ENCODE measurements at places on chromosomes 6 and 20.

DNA sequence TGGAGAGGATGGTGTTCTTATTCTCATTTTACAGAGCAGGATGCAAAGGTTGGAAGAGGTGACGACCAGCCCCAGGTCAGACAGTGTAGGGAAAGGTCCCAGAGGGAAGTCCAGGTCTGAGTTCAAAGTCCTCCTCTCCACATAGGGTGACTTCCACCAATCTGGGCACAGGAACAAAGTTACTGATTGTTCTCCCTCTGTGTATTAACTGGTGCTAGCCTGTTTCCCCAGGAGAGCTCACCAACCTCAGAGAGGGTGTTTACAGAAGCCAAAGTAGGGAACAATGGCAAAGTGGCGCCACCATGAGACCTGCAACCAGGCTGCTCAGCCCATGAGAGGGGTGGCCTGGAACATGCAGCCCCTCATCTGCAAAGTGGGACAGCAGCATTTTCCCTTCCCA lies 16.8 kb upstream of the SIRPB1 start:
- no peak for DNase-seq

- DNase-seq = no peak
These were observed 38.0 kb downstream of the RCAN2 start for GRCh38 chr6:46453216-46453615.

DNA sequence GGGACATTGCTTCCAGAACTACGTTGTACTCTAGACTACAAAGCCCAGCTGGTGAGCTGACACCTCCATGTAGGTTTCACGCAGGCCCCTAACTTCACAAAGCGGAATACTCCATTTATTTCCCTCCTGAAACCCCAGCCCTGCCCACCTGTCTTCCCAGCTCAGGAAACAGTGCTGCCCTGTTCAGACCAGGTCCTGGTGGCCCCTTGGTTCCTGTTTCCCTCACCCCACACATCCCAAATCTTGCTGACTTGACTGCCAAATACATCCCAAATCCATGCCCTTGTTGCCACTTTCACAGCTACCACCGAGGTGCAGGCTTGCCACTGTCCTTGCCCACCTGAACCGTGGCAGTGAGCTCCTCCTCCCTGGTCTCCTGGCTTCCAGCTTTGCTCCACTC lies 113.1 kb upstream of the PTPN1 start:
- DNase-seq = no peak

DNA sequence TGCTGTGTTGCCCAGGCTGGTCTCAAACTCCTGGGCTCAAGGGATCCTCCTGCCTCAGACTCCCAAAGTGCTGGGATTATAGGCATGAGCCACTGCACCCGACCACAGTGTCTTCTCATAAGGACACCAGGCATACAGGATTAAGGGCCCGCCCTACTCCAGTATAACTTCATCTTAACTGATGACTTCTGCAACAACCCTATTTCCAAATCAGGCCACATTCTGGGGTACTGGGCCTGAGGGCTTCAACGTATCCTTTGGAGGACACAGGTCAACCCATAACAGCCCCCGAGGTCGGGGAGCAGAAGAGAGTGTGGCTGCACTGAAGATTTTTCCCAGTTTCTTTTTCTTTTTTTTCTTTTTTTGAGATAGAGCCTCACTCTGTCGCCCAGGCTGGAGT lies 39.7 kb downstream of the SUN5 start:
- DNase-seq = no peak

DNA sequence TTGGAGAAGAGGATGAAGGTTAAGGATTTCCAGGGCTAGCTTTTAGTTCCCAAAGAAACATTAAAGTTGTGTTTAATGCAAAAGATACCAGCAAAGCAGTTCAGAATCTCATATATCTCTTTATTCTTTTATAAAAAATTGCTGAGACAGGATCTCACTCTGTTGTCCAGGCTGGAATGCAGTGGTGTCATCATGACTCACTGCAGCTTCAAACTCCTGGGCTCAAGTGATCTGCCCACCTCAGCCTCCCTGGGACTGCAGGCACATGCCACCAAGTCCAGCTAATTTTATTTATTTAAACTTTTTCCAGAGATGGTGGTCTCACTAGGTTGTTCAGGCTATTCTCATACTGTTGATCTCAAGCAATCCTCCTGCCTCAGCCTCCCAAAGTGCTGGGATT lies 41.1 kb upstream of the CAP2 start:
- no peak for DNase-seq

- DNase-seq = no peak
These were observed 3.4 kb downstream of the UBE3D start for GRCh38 chr6:83062225-83062624.

GRCh38 chr6:33578588-33579011 lies 1.5 kb downstream of the BAK1 start:
- DNase-seq = no peak

- no peak for DNase-seq
These were observed 108.8 kb upstream of the TBX18 start for GRCh38 chr6:84872996-84873723.
